DND-41 (cell line): ENCODE measurements at places on chromosomes 1 and 21.

GRCh38 chr1:155904261-155904660, 6.9 kb downstream of the RIT1 start:
- no peak for DNase-seq

DNA sequence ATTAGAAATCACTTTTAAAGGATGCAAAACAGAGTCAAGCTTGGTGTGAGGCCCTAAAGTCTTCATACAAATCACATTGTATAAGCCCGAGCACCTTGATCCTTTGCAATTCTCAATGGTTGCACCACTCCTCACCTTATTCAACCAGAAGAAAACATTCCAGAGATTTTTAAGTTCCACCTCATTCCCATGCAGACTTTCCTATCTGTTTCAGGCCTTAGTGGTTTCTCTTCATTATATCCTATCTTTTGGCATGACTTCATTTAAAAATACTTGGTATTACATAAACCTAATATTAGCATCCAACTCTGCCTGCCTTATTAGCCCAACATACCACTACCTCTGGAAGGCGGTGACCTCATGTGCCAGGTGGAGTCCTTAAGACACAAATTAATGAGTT, 9.3 kb upstream of the GREM2 start:
- no peak for DNase-seq

DNA sequence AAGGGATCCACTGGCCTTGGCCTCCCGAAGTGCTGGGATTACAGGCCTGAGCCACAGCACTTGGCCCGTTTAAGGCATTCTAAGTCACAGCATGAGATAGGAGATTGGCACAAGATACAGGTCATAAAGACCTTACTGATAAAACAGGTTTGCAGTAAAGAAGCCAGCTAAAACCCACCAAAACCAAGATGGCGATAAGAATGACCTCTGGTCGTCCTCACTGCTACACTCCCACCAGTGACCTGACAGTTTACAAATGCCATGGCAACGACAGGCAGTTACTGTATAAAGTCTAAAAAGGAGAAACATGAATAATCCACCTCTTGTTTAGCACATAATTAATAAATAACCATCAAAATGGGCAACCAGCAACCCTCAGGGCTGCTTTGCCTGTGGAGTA, 33.3 kb upstream of the RCC2 start:
- no peak for DNase-seq

GRCh38 chr1:41371630-41372599, 10.7 kb downstream of the FOXO6 start:
- no peak for DNase-seq

GRCh38 chr1:236751935-236752334, 43.2 kb upstream of the MTR start:
- DNase-seq = no peak

GRCh38 chr1:115726161-115726560, 42.4 kb downstream of the CASQ2 start:
- no peak for DNase-seq

GRCh38 chr1:162725301-162725837, 65.1 kb upstream of the HSD17B7 start:
- no peak for DNase-seq

DNA sequence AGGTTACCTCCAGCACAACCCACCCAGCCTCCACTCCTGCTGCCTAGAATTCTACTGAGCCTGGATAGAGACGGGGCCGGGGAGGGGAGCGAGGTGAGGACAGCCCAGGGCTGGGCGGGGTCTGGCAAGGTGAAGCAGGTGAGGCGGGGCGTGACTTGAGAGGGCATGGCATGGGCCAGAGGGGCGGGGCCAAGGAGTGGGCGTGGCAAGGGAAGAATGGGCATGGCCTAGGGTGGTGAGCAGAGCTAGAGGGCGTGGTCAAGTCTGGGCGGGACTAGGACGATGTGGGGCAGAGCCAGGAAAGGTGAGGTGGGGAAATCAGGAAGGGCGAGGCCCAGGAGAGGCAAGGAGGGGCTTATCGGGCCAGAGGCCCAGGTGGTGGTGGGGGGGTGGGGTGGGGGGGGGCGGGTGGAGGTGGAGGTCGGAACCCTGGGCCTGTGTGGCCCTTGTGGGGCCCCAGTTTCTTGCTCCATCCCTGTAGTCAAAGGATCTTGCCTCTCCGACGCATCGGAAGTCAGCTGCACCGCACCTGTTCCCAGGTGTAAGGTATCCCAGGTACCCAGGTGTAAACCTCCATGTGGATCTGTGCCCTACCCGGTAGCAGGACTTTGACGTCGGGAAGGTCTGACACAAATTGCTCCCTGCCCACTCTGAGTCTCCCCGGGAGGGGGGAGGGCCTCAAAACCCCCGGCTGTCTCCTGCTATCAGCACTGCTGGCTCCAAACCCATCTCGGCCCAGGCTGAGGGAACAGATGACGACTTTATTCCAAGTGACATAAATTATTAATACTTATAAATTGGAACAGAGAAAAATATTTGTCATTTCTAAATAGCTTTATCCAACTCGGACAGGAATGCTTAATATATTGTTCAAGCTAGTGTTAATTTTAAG, 32.9 kb upstream of the UTS2 start:
- peak; percentile 7 for DNase-seq

DNA sequence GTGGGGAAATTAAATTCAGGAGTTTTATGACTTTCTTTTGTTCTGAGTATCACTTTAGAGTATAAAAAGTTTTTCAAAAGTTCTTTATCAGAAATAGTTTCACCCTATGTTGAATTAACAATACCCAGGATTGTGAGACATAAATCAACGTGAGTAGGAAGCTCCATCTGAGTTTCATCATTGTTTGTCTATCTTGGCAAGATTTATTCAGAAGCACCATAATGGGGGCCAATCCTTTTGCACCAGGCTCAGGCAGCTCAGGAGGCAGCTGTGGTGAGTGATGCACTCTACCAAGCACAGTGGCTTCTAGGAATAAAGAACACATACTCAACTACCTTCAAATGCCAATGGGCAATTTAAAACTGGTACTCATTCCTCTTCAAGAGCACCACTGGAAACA, 12.0 kb downstream of the CREG1 start:
- DNase-seq = no peak

- no peak for DNase-seq
Observed at GRCh38 chr1:222126052-222126451, 384.2 kb upstream of the DUSP10 start.

- DNase-seq = no peak
Observed at GRCh38 chr1:17213782-17214148, 8.8 kb downstream of the PADI1 start.

- DNase-seq = no peak
Observed at GRCh38 chr1:194174528-194174927, 988.1 kb upstream of the B3GALT2 start.

GRCh38 chr1:45442272-45442671, 48.7 kb downstream of the TESK2 start:
- no peak for DNase-seq
